ENCODE measurements at places on chromosomes 7 and 10.
A peak's percentile ranks its signal among the peaks of the same experiment; 100 is the strongest.

- no peak for DNase-seq
Measured at GRCh38 chr10:97292862-97293198, 393 bp upstream of the ARHGAP19 start.

DNA sequence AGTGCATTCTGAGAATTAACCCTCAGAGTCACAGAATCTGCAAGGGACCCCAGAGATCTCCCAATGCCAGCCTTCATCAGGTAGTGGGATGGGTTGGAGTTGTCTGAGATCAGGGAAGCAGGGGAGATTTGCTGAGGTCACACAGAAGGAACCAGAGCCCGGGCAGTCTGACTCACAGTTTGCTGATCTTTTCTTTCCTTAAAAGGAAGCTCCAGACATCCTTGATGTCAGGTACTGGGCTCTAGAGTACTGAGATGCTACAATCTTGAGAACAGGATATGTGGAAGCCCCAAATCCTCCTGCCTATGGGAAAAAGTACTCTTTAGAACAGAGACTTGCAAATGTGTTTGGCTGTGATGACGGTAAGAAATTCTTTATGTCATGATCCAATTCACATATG, 706 bp downstream of the TBATA start:
- DNase-seq, result no peak

- peak; percentile 73 for DNase-seq
Measured at GRCh38 chr10:104327745-104328645, 10.3 kb downstream of the ITPRIP start.

DNA sequence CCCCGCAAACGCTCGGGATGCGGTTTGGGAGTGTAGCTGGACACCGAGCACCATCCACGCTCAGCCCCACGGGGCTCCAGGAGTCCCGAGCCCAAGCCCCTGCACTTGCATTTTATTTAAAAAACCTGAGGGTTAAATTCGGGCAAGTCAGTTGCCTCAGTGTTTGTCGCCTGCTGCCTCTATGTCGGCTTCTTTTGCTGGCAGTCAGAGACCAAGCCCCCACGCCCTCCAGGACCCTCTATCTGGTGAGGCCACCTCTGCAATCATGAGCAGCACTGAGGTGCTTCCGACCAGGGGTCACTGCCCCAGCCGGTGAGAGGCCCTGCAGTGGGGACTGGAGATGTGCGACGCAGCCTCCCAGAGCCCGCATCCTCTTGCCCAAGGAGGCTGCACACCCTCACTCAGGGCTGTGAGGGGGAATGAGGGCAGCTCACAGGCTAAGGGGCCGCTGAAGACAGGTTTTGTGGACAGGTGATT, 13.3 kb upstream of the ZNF273 start:
- DNase-seq, result no peak

DNA sequence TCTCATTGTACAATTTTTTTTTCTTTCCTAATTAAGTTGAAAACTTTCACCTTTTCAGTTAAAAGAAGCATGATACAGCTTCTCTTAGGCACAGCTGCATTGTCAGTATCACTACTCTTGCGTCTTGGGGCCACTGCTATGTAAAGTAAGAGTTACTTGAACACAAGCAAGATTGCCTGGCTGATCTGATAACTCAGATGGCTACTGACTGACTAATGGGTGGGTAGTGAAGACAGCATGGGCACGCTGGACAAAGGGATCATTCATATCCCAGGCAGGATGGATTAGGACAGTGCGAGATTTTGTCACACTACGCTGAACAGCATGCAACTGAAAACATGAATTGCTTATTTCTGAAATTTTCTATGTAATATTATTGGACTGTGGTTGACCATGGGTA, 11.6 kb upstream of the ADAMTS14 start:
- DNase-seq, result no peak

DNA sequence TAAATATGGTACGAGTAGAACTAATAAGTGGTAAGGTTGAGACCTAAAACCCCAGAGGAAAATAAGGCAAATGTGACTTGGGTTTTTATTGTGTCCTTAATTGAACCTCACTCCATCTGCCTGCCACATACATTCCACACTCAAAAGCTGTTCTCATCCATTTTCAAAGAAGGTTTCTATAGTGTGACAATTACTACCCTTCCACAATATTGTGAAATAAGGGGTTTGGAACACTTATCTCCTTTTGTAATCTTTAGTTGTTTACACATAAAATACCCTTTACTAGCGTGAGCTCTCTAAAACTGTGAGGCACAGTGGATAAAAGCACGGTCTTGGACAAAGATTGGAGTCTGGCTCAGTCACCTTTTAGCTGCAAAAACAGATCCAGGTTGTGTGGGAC, 166.6 kb downstream of the THSD7A start:
- no peak for DNase-seq

- no peak for DNase-seq
Measured at GRCh38 chr10:5523796-5524574, 776 bp upstream of the CALML3 start.

- DNase-seq, result peak; percentile 34
Measured at GRCh38 chr7:102125127-102125596, 161.5 kb upstream of the SH2B2 start.

DNA sequence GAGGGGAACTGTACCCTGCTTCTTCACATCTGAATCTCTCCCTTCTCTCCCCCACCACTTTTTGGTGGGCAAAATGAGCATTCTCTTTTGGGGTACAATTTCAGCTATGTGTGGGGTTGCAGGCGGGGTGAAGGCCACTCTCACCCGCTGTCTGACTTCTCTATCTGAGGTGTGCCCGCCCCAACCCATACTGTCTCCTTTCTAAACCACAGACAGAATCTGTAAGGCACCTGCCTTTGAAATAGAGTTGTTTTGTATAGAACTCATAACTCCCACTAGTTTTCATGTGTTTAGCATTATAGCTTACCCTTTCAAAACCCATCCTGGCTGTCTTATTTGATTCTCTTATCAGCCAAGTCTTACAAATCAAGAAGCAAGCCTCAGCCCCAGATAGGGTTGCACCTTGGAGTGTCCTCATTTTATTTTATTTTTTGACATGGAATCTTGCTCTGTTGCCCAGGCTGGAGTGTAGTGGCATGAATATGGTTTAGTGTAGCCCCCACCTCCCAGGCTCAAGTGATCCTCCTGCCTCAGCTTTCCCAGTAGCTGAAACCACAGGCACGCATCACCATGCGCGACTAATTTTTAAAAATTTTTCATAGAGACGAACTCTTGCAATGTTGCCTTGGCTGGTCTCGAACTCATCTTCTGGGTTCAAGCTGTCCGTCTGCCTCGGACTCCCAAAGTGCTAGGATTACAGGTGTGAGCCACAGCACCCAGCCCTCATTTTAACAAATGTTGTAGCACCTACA, 11.9 kb downstream of the TSPAN14 start:
- no peak for DNase-seq

DNA sequence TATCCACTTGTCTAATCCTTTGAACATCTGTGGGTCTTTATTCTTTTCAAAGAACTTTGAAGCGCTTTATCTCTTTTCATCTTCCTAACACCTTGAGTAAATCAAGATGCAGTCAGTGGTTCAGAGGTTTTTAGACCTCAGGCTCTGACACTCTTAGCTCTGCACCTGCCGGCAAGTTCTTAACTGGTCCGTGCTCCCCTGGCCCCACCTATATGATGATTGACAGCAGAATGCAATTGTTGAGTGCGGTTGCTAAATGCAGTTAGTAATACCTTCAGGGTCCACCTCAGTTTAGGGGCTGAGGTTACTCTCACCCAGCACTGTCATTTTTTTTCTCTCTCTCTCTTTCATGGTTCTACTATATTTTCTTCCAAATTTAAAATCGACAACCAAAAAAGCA, 854.2 kb upstream of the AUTS2 start:
- DNase-seq, result no peak

DNA sequence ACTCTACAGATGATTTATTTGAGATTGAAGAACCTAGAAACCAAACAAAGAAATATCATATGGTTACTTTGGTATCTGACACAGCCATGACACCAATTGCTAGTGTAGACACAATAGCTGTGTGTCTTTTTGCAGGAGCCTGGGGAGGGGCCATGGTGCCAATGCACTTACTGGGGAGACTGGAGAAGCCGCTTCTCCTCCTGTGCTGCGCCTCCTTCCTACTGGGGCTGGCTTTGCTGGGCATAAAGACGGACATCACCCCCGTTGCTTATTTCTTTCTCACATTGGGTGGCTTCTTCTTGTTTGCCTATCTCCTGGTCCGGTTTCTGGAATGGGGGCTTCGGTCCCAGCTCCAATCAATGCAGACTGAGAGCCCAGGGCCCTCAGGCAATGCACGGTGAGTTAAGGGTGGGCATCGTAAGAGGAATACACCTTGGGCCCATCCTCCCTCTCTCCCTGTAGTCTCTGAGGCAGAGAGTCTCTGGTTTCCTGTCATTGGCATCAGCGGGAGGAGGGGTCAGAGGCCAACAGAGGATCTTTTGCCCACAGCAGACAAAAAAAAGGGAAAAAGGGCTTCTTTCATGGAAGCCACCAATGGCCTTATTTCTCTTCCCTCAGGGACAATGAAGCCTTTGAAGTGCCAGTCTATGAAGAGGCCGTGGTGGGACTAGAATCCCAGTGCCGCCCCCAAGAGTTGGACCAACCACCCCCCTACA, 1.2 kb downstream of the TMEM139 start:
- DNase-seq, result no peak

DNA sequence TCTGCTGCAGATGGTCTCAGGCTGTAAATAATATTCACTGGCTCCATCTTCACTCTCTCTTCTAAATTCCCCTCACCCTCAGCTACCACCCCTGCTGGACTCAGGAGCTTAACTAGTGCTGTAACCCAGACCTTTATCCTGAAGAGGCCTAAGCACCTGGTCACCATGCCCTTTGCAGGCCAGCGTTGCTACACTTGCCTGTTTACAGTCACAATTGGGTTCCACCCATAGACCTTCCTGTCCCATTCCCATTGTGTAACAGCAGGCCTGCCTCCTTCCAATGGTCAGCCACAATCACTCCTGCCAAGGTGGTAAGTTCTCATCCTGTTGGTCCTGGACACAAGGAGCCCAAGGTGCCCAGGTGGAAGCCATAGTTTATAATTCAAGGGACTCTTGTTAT, 85.9 kb upstream of the IFRD1 start:
- no peak for DNase-seq

Measured in astrocyte of the cerebellum (primary cell).